ENCODE measurements at places on chromosomes 16 and 17.

- DNase-seq, result no peak
These were observed 16.0 kb downstream of the ENGASE start for GRCh38 chr17:79090443-79091225.

DNA sequence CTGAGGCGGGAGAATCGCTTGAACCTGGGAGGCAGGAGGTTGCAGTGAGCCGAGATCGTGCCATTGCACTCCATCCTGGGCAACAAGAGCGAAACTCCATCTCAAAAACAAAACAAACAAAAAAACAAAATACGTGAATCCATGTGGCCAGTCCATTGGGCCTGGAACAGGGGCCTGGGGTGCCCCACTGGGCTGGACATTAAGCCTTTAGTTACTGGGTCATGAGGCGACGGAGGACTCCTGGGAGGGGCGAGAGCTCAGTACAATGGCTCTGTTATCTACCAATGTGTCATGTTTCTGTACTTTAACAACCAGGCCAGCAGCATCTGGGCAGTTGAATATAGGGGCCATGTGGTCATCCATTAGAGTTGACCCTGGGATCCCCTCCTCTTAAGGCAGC, 18.9 kb upstream of the CLEC18A start:
- no peak for DNase-seq

DNA sequence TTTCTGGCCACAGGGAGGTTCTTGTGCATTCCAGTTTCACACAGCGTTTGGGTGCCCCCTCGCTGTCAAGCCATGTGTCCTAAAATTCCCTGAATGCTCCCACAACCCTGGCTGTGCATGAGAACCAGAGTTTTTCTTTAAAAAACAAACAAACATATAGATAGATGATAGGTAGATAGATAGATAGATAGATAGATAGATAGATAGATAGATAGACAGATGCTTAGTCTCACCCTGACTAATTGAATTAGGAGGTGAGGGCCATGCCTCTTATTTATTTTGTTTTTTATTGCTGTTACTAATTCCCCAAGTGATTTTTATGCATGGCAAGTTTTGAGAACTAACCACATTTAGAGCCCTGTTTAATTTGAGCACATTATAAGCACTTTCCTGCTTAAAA, 32.2 kb downstream of the PRSS54 start:
- no peak for DNase-seq

DNA sequence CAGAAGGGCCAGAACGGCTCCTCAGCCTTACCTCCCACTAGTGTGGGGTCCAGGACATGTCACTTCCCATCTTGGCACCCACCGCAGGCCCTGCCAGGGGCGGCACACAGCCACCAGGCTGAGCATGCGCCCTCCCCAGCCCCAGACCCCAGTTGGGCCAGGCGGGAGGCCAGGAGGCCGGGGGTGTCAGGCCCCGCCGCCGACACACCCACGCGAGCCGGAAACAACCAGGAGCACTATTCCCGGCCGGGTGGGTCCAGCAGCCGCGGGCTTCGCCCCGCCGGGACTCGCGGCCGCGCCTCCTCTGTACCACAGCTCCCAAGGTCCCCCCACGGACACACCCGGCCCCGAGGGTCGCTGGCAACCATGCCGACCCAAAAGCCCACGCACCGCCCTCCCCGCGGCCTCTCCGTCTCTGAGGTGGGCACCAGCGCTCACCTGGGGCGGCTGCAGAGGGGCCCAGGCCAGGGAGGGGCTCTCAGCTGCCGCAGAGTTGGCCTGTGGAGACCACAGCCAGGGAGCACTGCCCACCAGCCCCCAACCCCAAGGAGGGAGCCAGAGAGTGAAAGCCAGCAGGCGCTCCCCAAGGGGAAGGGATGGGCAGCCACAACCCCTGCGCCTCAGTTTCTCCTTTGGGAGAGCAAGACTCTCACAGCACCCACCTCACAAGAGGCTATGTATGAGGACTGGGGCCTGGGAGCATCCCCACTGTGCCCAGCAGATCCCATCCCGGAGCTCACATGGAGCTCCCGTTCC, 18.0 kb downstream of the B9D1 start:
- DNase-seq, result peak; percentile 53

DNA sequence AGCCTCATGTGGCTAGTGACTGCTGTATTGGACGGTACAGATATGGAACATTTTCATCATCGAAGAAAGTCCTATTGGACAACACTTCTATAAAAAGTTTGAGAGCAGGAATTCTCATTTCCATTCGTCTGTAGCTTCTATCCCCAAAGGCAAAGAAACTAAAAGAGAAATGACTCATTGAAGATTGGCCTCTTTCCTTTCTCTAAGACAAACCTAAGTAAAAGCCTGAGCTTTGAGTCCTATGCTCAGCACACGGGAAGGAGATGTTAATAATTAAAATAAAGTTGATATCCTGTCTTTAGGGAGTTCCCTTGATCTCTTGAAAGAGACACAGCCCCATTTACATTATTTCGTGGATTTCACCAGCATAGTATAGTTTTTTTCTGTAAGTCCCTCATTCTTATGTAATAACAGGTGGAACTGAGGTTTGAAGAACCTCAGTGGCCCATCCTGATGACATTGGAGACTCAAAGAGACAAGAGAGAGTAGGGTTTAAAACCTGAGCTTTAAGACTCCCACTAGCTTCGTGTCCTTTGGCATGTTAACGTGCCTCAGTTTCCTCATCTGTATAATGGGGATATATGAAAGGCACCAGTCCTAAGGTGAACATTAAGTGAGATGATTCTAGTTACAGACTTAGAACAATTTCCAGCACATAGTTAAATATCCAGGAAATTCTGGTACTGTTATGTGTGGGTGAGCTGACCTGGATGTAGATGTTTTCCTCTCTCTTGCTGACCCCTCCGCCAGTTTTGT, 174.0 kb downstream of the IRX3 start:
- DNase-seq, result no peak

GRCh38 chr17:31738488-31738887, 120.6 kb downstream of the COPRS start:
- no peak for DNase-seq

DNA sequence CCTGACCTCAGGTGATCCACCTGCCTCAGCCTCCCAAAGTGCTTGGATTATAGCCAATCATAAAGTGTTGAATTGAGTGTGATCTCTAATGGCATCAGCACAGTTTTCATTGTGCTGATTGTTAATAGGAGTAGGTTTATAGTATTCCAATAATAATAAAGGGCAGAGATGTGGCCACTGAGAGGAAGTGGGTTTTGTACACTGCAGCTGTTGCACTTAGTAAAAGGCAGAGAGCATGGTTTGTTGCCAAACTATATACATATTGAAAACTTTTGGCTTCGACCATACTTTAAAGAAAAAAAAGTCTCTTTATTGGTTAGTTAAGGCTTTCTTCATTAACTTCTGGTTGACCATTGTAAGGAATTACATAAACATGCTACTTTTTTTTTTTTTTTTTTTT, 185.9 kb downstream of the CDK5R1 start:
- DNase-seq, result no peak

DNA sequence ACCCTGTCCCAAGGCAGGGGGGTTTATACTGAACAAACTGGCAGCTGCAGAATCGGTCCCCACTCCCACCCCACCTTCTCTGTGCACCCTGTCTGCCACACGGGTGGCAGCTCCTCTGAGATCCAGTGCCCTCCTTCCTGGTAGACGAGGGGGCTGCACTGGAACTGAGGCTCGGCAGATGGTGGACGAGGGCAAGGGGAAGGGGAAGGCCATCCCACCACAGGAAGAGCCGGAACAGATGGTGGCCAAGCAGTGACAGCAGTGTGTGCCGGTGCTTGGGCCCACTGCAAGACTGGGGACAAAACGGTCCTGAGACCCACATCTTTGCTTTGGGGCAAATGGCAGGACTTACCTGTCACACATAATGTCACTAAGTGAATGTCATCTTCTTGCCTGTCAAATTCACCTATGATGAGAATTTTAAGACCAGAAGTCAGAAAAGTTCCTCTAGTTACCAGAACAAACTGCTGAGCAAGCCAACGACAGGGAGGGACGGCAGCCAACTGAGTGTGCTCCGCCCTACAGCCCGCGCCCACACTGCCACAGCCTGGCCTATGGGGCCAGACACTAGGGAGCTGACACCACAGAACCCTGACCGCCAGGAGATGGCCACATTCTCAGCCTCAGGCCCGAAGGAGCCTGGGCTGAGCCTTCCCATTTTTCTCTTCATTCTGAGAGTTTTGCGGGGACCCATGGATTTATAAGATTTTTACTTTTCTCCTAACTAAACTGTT, 14.4 kb downstream of the NTAN1 start:
- peak; percentile 54 for DNase-seq

DNA sequence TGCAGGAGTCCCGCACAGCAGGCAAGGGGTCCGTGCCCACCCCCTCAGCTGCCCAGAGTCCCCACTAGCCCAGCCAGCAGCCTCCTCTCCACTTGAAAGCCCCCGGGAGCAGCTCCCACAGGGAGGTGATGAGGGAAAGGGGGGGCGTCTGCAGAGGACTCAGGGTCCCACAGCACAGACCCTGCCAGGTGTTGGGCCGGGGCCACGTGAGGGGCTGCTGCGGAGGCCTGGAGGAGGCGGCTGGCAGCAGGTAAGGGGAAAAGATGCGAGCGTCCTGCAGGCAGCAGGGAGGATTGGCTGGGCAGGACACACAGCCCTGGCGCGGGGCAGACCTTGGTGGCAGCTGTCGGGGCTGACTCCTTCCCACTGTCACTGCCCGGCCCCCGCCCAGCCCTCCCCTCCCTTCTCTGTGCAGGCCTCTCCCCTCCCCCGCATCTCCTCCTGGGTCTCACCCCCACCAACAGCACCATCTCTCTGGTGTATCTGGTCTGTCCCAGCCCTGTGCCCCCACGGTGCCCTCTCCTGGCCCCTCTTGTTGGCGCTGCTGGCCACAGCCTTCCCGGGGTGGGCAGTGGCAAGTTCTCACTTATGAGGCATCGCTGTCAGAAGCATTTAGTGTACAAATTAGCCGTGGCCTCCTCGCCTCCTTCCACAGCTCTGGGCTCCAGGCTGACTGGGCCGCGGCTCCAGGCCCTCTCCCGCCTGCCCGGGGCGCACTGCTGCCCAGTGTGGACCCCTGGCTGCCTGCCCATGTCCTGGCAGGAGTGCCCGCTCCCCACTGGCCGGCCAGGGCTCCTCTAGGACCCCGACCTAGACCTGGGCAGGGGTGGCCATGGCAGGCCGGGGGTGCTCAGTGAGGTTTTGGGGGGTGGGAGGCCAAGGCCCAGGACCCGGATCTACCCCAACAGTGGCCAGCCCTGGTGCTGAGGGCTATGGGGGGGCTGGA, 4.4 kb upstream of the PRR35 start:
- no peak for DNase-seq

DNA sequence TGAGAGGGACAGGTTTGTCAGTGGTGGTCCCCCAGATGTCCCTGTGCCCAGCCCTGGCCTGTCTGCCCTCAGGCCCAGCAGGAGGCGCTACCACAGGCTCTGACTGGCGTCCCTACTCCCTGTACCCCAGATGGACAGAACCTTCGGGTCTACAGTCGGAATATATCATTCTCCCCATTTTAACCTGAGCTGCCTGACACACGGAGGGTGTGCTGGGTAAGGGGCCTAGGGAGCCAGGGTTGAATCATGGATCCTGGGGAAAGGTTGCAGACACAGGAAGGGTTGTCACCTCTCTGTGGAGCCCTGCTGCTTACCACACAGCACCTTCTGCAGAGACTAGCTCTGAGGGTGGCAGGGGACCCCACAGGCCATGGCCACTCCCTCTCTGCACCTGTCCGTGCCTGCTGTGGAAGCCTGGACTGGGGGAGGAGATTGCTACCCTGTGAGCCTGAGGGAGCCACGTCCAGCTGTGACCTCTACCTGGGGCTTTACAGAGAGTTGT, 162.2 kb upstream of the ZNF267 start:
- no peak for DNase-seq

DNA sequence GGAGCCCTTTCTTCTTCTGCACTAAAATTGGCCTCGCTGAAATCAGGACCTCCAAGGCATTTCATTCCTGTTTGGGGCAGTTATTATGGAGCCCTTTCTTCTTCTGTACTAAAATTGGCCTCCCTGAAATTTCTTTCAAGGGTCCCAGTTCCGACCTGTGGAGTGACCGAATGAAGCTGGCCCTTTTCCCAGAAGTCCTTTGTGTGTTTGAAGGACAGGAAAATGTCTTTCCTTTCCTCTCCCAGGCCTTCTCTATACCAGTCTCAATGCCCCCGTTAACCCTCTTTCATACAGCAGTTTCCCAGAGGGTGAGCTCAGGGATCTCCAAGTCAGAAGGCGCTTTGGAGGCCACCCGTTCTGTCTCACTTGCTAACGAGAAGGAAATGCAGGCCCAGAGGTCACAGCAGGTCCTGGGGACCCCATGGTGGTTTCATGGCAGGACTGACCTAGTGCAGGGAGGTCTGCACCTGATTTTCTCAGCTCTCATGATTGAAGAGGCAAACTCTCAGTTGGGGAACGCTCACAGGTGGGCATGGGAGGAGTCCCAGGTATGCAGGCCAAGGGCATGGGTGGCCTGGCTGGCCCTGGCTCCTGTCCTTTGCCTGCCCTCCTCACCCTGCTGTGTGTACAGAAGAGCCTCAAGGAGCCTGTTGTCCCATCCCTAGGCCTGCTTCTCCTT, 37.1 kb upstream of the DOC2B start:
- no peak for DNase-seq

GRCh38 chr17:68346448-68346847, 55.2 kb downstream of the ARSG start:
- no peak for DNase-seq

DNA sequence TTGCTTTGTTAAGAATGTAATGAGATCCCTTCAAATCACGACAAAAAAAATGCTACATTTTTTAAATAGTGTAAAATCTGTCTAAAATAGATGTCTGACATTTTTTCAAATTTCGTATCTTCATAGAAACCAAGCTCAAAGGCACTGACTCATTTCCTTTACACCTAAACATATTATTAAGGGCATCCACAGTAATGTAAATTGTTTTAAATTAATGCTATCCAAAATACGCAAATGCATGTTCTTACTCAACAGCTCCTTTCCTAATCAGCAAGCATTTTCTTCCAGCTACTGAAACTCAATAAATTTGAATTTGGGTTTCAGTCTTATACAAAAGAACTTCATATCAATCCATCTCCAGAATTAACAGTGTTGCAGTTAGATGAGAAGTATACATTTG, 4.3 kb downstream of the C16orf87 start:
- DNase-seq, result no peak

- no peak for DNase-seq
These were observed 59.0 kb downstream of the ARHGAP17 start for GRCh38 chr16:24955975-24956731.

DNA sequence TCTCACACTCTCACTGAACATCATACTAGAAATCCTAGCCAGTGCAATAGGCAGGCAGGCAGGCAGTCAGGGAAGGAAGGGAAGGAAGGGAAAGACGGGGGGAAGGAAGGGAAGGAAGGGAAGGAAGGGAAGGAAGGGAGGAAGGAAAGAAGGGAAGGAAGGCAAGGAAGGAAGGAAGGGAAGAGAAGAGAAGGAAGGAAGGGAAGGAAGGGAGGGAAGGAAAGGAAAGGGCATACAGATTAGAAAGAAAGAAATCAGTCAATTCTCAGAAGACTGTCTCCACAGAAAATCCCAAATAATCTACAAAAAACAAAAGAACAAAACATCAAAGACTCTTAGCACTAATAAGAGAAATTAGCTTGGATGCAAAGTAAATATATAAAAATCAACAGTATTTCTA, 93.9 kb downstream of the CPPED1 start:
- DNase-seq, result no peak

GRCh38 chr16:26295625-26296304, 604.0 kb downstream of the HS3ST4 start:
- peak; percentile 85 for DNase-seq

GRCh38 chr16:82004601-82005000, 6.7 kb downstream of the SDR42E1 start:
- DNase-seq, result no peak

Measured in islet precursor cell (in vitro differentiated cells).